ENCODE measurements at places on chromosomes 11 and 22.

- no peak for DNase-seq
Observed at GRCh38 chr11:22930816-22931594, 70.7 kb upstream of the CCDC179 start.

DNA sequence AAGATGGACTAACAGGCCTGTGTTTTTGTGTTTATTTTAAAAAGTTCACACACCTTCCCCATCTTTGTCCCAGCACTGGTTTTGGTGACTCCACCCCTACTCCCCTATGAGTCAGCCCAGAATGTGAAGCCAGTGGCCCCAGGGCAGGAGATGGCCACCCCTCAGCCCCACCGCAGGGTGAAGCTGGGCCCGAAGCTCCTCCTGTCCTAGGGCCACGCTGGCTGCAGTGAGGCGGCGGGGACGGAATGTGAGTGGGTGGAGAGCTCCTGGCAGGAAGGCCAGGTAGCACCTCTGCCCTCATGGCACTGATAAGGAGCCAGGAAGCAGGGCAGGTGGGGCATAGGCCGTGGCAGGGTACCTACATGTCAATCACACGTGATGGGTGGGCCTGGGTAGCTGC lies 39.9 kb downstream of the SGSM3 start:
- DNase-seq = no peak

DNA sequence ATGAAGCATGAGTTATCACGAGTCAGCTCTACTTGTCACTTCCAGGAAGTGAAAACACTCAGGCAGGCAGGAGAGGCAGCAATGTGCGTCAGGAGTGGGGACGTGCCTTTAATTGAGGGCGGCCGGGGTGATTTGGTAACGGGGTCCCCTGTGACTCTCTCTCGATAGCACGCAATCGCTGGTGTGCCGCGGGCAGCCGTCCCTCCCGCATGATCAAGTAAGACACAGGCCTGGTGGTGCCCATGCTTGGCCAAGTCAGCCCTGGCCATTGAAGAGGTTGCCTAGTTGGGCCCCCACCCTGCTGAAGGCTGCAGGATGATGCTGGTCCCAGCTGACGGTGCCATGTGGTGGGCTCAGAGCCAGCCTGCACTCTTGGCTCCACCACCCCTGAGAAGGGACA lies 29.7 kb downstream of the CACNG2 start:
- no peak for DNase-seq

DNA sequence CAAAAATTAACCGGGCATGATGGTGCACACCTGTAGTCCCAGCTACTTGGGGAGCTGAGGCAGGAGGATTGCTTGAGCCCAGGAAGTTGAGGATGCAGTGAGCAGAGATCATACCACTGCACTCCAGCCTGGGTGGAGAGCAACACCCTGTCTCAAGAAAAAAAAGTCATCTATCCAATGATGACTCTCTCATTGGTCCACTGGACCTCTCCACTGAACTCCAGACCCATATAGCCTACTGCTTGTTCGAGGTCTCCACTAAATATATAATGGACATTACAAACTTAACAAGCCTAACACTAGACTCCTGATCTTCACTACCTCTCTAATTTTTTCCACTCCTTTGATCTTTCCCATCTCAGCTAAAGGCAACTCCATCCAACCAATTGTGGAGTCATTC lies 33.5 kb upstream of the MTCH2 start:
- no peak for DNase-seq

- no peak for DNase-seq
Observed at GRCh38 chr11:66595245-66595904, 2.4 kb downstream of the CCS start.

DNA sequence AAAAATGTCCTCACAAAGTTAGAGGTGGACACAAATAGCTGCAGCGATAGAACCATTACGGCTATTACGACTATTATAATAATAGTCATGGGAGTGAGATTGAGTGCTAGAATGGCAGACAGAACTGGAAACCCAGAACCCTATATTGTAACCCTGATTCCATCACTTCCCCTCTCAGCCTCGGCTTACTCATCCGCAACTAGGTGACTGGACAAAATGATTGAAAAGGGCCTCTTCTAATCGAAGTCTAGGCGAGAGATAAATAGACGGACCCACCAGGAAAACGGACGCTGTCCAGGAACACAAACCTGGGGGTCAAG lies 629 bp downstream of the PSMA1 start:
- DNase-seq = no peak

GRCh38 chr11:33445761-33446161 lies 188.6 kb downstream of the HIPK3 start:
- no peak for DNase-seq

DNA sequence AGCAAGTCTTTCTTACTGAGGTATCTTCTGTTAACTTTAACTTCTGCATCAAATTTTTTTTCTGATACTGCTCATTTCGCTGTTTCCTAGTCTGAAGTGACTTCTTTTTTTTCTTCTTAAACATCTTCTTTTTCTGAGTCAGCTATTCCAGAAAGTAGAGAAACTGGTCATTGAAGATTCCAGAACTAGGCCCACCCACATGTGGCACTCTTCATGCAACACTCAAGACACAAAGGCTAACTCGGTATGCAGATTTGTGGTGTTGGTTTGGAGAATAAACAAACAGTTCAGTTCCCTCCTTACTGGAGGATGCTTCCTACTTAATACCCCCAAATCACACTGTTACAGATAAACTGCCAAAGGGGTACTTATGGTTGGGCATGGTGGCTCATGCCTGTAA lies 25.2 kb upstream of the MTCH2 start:
- DNase-seq = no peak

- DNase-seq = no peak
Observed at GRCh38 chr11:79794484-79795393, 353.9 kb upstream of the TENM4 start.

DNA sequence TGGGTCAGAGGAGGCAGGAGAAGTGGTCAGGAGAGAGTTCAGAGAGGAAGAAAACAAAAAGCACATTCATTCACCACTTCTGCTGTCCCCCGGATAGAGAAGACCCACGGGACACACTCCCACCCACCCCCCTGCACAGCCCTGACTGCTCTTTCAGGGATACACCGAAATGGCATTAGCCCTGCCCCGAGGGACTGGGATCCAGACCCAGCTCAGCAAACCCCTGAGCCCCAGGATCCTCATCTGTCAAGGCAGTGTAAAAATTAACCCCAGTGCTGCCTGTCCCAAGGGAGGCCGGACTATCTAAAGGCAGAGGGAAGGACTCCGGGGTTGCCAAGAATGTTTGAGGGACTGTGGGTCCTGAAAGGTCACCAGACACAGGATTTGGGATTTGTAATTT lies 31.2 kb downstream of the TPBGL start:
- DNase-seq = no peak

DNA sequence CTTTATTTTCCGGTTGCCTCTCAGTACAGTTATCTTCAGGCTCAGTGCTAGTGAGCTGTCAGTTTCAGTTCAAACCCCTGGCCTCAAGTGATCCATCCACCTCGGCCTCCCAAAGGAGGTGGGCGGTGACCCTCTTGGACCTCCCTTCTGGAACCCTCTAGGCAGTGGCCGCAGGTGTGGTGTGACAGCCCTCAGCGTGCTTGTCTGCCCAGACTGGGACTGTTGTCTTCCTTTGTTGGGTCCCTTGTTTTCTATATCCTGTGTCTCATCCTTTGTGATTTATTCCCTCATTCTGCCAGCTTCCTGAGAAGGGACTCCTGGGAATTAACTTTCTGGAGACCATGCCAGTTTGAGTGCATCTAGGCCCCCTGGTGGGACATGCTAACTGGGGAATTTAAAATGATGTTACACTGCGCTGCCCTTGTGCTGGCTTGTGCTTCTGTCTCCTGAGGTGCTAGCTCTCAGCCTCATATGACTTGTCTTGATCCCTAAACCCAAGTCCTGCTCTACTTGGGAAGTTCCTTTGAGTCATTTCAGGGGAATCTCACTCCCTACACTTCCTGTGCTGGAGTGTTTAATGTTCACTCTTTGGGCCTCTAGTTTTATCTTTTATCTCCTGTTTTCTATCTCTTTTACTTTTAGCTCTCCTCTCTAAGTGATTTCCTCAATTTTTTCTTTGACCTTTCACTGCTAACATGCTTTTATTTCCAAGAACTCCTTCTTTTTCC lies 19.4 kb downstream of the MED15 start:
- no peak for DNase-seq

GRCh38 chr11:78187366-78188285 lies 800 bp downstream of the KCTD21 start:
- DNase-seq = peak; percentile 91

- no peak for DNase-seq
Observed at GRCh38 chr11:16993495-16993894, 20.7 kb downstream of the PLEKHA7 start.

DNA sequence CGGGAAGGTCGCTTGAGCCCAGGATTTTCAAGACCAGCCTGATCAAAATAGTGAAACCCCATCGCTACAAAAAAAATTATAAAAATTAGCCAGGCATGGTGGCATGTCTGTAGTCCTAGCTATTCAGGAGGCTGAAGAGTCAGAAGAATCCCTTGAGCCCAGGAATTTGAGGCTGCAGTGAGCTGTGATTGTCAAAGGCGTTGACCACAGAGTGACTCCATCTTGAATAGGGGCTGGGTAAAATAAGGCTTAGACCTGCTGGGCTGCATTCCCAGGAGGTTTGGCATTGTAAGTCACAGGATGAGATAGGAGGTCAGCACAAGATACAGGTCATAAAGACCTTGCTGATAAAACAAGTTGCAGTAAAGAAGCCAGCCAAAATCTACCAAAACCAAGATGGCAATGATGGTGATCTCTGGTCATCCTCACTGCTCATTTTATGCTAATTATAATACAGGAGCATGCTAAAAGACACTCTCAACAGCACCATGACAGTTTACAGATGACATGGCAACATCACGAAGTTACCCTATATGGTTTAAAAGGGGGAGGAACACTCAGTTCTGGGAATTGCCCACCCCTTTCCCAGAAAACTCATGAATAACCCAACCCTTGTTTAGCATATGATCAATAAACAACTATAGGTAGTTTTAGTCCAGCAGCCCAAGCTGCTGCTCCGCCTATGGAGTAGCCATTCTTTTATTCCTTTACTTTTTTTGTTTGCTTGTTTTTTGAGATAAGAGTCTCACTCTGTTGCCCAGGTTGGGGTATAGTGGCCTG lies 2.8 kb upstream of the RDX start:
- no peak for DNase-seq

DNA sequence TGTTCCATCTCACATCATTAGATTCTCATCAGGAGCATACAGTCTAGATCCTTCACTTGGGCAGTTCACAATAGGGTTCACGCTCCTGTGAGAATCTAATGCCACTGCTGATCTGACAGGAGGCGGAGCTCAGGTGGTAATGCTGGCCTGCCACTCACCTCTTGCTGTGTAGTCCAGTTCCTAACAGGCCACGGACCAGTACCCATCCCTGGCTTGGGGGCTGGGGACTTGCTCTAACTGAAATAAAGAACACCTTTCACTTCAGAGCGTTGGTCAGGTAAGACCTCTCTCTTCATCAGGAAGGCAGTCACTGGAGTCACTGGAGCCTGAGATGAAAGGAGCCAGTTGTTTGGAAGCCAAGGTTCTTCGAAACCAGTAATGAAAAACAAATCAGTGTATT lies 41.7 kb downstream of the PRMT3 start:
- DNase-seq = no peak

GRCh38 chr11:9765320-9766101 lies 101.6 kb downstream of the SWAP70 start:
- DNase-seq = no peak

GRCh38 chr11:133966921-133967598 lies 10.3 kb upstream of the IGSF9B start:
- DNase-seq = peak; percentile 91

- DNase-seq = no peak
Observed at GRCh38 chr11:106281455-106282173, 204.2 kb downstream of the AASDHPPT start.

DNA sequence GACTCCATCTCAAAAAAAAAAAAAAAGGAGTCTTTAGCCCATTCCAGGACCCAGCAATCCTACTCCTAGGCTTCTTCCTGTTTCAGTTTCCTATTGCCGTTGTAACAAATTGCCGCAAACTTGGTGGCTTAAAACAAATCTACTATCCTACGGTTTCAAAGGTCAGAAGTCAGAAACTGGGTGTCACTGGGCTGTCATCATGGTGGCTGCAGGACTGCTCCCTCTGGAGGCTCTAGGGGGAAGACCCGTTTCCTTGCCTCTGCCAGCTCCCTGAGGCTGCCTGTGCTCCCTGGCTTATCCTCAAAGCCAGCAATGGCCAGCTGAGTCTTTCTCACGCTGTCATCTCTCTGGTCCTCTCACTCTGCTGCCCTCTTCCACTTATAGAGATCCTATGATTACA lies 8.7 kb upstream of the DAGLA start:
- DNase-seq = no peak

- DNase-seq = no peak
Observed at GRCh38 chr11:7871056-7871455, 60.0 kb downstream of the OR10A6 start.

GRCh38 chr22:19599626-19600243 lies 75.5 kb upstream of the CLDN5 start:
- no peak for DNase-seq

GRCh38 chr11:17389957-17390649 lies 1.6 kb upstream of the KCNJ11 start:
- DNase-seq = no peak

- DNase-seq = no peak
Observed at GRCh38 chr22:38951734-38952133, 5.7 kb upstream of the APOBEC3A start.

DNA sequence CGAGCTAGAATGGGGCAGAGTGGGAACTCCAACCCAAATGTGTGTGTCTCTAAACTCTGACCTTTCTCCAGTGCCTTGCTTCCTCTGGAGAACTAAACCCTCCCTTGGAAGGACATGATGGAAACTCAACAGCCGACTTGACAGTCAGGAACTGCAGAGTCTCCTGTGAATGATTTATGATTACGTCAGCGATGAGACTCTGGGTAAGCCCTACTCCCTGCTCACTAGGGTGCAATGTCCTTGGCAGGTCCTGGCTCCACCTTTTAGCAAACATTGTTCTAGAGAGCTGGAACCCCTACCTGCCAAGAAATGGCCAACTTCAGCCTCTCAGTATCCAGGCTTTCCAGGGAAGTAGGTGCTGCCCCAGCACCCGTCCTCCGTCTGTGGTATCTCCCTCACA lies 96.1 kb upstream of the CD82 start:
- DNase-seq = no peak

- no peak for DNase-seq
Observed at GRCh38 chr11:70243912-70244652, 26.4 kb upstream of the PPFIA1 start.
